Type B pancreatic cell (in vitro differentiated cells): ENCODE measurements at places on chromosomes 7 and 10. TPM values are rescaled to one million over a fixed set of nuclear protein-coding genes. Genes with fewer than 3 reads are reported as not detected.
A peak's percentile ranks its signal among the peaks of the same experiment; 100 is the strongest.

The PLXDC2 gene
- 79.2 and 83.4 TPM in 2 replicates for total RNA-seq

The OLAH gene
- not detected in 2 replicates for total RNA-seq

The SUGCT gene
- total RNA-seq = 5.8 and 7.1 TPM in 2 replicates

The GRID2IP gene
- 0.43 and 1.6 TPM in 2 replicates for total RNA-seq

The TUBAL3 gene
- total RNA-seq = 0.19 and 0.40 TPM in 2 replicates

The RAMP3 gene
- total RNA-seq = 0.48 and 0.70 TPM in 2 replicates

The LDB3 gene
- 0.14 and 0.85 TPM in 2 replicates for total RNA-seq

The HECW1 gene
- 0.90 and 1.4 TPM in 2 replicates for total RNA-seq

DNA sequence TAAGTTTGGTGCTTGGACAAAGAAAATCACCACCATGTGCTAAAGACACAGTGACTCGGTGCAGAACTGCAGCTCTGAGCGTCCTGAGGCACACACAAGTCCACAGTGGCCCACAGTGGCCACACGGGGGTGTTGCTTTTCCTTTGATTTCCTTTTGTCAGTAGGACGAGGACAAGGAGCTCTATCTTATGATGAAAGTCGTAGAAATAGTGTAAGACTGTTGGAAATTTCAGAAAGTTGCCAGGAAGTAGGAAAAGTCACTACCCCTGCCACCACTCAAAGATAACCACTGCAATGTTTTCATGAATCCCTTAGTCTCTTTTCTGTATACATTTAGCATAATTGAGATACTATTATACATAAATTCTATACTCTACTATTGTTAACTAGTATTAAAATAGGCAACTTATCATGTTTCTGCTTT is 146.0 kb downstream of the TNS3 start:
- H3K27me3 ChIP-seq = no peaks in the 10 kb centered on the region
- H3K36me3 ChIP-seq = peaks cover 35% of the 10 kb centered on the region
- DNase-seq = no peak
- H3K27ac ChIP-seq = no peak overlapping the region
- H3K4me1 ChIP-seq = peaks cover 9% of the 10 kb centered on the region

DNA sequence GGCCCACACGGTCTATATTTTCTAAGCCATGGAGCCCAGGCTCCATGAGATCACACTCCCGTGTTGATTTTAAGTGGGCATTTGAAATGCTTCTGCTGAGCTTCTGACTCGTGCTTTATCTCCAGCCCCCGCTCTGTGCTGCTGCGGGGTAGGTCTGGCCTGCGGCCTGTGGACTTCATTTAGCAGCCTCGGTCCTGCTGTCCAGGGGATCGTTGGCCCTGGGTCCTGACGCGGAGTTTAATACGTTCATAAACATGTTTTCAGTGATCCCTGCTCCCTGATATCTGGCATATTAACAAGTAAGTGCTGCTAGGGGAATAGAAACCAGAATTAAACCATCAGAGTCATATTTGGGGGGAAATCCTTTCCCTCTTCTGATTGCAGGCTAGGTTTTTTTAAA is 540.3 kb upstream of the MGMT start:
- peaks cover 4% of the 10 kb centered on the region for H3K27me3 ChIP-seq
- no peaks in the 10 kb centered on the region for H3K36me3 ChIP-seq
- DNase-seq = no peak
- no peak overlapping the region for H3K27ac ChIP-seq
- no peak overlapping the region for H3K4me3 ChIP-seq

DNA sequence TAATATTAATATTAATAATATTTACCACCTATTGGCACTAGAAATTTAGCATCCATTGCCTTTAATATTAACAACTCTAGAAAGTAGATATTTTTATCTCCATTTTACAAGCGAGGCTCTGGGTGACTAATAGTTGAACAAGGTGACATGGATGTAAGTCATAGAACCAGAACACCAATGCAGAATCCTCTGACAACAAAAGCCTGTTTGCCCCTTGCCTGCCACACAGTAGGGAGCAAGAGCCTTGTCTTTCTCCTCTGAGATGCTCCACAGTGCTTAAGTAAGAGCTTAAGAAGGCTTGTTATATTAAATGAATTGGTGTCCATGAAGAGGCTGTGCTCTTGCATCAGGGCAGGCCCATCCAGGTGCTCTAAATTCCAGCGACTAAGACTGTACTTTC is 51.2 kb upstream of the LBX1 start:
- DNase-seq = no peak
- H3K36me3 ChIP-seq = no peaks in the 10 kb centered on the region
- no peak overlapping the region for H3K4me3 ChIP-seq
- peaks cover 64% of the 10 kb centered on the region for H3K27me3 ChIP-seq
- no peak overlapping the region for H3K27ac ChIP-seq

DNA sequence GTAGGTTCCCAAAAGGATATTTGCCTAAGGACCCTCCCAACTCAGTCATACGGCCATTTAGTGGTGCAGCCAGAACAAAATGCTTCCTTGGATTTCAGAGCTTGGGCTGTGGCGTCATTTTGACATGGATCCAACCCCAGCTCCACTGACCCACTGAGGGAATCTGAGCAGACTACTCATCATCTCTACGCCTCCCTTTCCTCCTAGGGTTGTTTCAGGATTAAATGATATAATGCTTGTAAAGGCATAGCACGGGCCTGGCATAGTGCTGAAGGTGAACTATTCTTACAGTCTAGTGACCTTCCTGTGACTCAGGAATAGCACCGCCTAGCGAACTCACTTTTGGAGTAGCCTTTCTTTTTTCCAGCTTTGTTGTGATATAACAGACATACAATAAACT is 70.3 kb upstream of the LOXL4 start:
- no peak overlapping the region for H3K27ac ChIP-seq
- H3K36me3 ChIP-seq = no peaks in the 10 kb centered on the region
- no peak overlapping the region for H3K4me3 ChIP-seq
- no peak for DNase-seq
- peaks cover 8% of the 10 kb centered on the region for H3K4me1 ChIP-seq

DNA sequence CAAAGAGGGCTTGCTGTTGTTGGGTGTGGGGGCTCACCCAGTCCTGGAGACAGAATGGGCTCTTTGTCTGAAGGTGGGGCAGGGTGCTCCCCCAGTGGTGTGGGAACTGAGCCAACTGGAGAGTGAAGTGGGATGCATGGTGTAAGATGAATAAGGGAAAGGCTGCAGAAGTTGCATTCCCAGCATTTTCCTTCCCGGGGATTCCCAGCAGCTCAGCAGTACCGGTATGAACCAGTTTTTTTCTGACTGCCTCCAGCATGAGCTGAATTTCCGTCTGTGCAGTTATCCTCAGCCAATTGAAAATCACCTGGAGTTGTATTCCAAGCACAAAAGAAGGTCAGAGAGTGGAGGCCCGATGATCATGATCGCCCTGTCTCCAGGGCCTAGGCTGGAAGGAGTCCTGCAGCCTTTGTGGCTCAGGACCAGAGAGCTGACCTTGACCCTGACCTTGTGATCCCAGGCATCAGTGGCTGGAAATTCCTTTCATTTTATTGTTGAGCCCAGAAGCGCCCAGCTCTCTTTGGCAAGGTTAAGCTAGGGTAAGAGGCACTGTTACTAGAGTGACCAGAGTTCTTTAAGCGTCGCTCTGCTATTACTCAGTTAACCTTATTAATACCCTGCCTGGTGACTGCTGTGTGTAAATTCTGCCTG is 33.4 kb downstream of the OGDH start:
- H3K27ac ChIP-seq = peak overlapping the region; percentile 98
- peaks cover 32% of the 10 kb centered on the region for H3K4me1 ChIP-seq
- no peak for DNase-seq
- H3K27me3 ChIP-seq = no peaks in the 10 kb centered on the region

- peak overlapping the region; percentile 75 for H3K4me3 ChIP-seq
- H3K27ac ChIP-seq = peak overlapping the region; percentile 80
- peaks cover 18% of the 10 kb centered on the region for H3K4me1 ChIP-seq
- no peaks in the 10 kb centered on the region for H3K36me3 ChIP-seq
- no peak for DNase-seq
Measured at GRCh38 chr7:73715648-73716317, 3.7 kb downstream of the STX1A start.

DNA sequence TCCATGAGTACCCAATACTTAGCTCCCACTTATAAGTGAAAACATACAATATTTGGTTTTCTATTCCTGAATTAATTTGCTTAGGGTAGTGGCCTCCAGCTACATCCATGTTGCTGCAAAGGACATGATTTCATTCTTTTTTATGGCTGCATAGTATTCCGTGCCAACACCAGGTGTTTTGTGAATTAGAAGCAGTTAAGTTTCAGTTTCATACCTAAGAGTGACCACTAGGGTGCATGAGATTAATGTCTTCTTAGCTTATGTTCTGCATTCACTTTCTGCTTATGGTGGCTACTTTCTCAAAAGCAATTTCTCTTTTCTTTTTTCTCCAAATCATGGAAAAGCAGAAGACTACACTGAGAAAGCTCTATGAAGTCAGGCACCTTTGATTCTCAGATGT is 65.1 kb upstream of the VSTM2A start:
- H3K36me3 ChIP-seq = no peaks in the 10 kb centered on the region
- H3K27me3 ChIP-seq = peaks cover 7% of the 10 kb centered on the region
- no peak for DNase-seq
- H3K4me3 ChIP-seq = no peak overlapping the region

- no peak for DNase-seq
- H3K27me3 ChIP-seq = no peaks in the 10 kb centered on the region
- H3K4me3 ChIP-seq = no peak overlapping the region
- H3K4me1 ChIP-seq = no peaks in the 10 kb centered on the region
- H3K36me3 ChIP-seq = peaks cover 34% of the 10 kb centered on the region
- H3K27ac ChIP-seq = no peak overlapping the region
Measured at GRCh38 chr7:129728875-129729467, 117.5 kb downstream of the NRF1 start.

GRCh38 chr7:154794147-154794780 is 208.7 kb downstream of the PAXIP1 start:
- no peak overlapping the region for H3K27ac ChIP-seq
- H3K27me3 ChIP-seq = peaks cover 42% of the 10 kb centered on the region
- no peaks in the 10 kb centered on the region for H3K36me3 ChIP-seq
- H3K4me3 ChIP-seq = no peak overlapping the region

GRCh38 chr7:36884351-36884750 is 160.1 kb upstream of the AOAH start:
- H3K36me3 ChIP-seq = peaks cover 3% of the 10 kb centered on the region
- no peaks in the 10 kb centered on the region for H3K27me3 ChIP-seq
- no peak overlapping the region for H3K27ac ChIP-seq
- DNase-seq = no peak
- no peak overlapping the region for H3K4me3 ChIP-seq

- no peak overlapping the region for H3K27ac ChIP-seq
- H3K4me3 ChIP-seq = peak overlapping the region; percentile 73
- no peaks in the 10 kb centered on the region for H3K4me1 ChIP-seq
- peak; percentile 72 for DNase-seq
Measured at GRCh38 chr7:64876792-64877713, 26.0 kb upstream of the ZNF273 start.

DNA sequence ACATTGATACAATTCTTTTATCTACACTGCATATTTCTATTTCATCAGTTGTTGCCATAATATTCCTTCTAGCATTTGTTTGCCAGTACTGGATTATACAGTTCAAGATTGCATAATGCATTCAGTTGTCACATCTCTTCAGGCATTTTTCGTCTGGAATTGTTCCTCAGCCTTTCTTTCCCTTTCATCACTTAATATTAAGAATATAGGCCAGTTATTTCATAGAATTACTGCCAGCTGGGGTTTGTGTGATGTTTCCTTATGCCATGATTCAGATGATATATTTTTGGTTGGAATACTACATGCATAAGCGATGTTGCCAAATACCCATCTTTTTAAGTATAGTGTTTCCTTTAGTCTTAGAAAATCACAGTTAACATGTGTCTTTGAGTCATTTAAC is 20.8 kb downstream of the KIFBP start:
- H3K27ac ChIP-seq = no peak overlapping the region
- no peak for DNase-seq
- peaks cover 22% of the 10 kb centered on the region for H3K36me3 ChIP-seq
- no peaks in the 10 kb centered on the region for H3K4me1 ChIP-seq

DNA sequence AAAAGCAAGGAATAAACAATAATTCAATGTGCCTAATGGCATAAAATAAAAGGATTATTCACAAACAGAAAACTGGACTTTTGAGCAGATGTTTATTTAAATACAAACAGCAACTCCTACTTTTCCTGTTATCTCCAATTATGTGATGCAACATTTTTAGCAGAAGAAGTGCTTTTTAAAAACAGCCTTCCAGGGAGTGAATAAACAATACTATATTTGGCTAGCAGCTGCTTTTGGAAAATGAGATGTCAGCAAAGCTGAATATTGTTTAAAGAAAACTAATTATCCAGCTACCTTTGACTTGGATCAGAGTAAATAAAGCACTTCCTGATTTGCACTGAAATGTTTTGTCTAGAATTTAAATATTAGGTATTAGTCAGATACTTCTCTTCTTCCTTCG is 23.2 kb downstream of the CDK1 start:
- H3K27me3 ChIP-seq = no peaks in the 10 kb centered on the region
- H3K27ac ChIP-seq = no peak overlapping the region
- H3K4me1 ChIP-seq = no peaks in the 10 kb centered on the region
- DNase-seq = no peak

GRCh38 chr10:51358227-51358626 is 283.9 kb downstream of the PRKG1 start:
- H3K27me3 ChIP-seq = no peaks in the 10 kb centered on the region
- H3K4me1 ChIP-seq = no peaks in the 10 kb centered on the region
- no peaks in the 10 kb centered on the region for H3K36me3 ChIP-seq

DNA sequence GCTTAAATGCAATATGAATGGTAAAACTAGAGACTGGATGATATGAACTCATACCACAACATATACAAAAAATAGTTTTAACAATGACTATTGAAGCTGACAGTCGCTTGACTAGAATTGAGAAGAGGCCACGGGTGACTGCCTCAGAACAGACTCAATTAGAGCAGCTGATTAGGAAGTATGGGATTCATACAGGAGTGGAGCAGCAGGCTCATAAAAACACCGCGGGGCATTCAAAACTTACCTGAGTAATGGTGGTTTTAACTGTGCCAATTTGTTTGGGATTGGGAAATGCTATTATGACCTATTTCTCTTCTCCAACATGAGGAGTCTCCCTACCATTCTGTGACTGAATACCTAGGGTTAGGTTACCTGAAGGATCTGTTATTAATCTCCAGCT is 2.1 kb downstream of the CADPS2 start:
- H3K27ac ChIP-seq = no peak overlapping the region
- peaks cover 17% of the 10 kb centered on the region for H3K4me1 ChIP-seq
- DNase-seq = no peak
- H3K36me3 ChIP-seq = no peaks in the 10 kb centered on the region

- H3K36me3 ChIP-seq = no peaks in the 10 kb centered on the region
- H3K4me1 ChIP-seq = peaks cover 21% of the 10 kb centered on the region
- H3K4me3 ChIP-seq = no peak overlapping the region
- DNase-seq = no peak
- H3K27ac ChIP-seq = peak overlapping the region; percentile 21
- no peaks in the 10 kb centered on the region for H3K27me3 ChIP-seq
Measured at GRCh38 chr10:30536578-30536977, 93.0 kb downstream of the LYZL2 start.
